ENCODE measurements at places on chromosomes 11 and 22. TPM values are rescaled to one million over a fixed set of nuclear protein-coding genes. Genes with fewer than 3 reads are reported as not detected.

The PRR33 gene
- not detected for polyA plus RNA-seq

The GRAMD1B gene
- polyA plus RNA-seq: 0.05 TPM

The PLA2G3 gene
- polyA plus RNA-seq: not detected

The ZBED4 gene
- polyA plus RNA-seq: 6.3 TPM

The RRP8 gene
- 11.5 TPM for polyA plus RNA-seq

The HBG2 gene
- not detected for polyA plus RNA-seq

The CPT1A gene
- polyA plus RNA-seq: 13.7 TPM

The KCNJ1 gene
- polyA plus RNA-seq: 0.06 TPM

The ROM1 gene
- 2.1 TPM for polyA plus RNA-seq

The NPTXR gene
- 1.1 TPM for polyA plus RNA-seq

The RPLP2 gene
- 1,296 TPM for polyA plus RNA-seq

The SPON1 gene
- not detected for polyA plus RNA-seq

The MRPL23 gene
- polyA plus RNA-seq: 87.0 TPM

The LRRN4CL gene
- polyA plus RNA-seq: 0.01 TPM

The XKR3 gene
- polyA plus RNA-seq: not detected

The TIMP3 gene
- 105 TPM for polyA plus RNA-seq

The SCUBE2 gene
- polyA plus RNA-seq: 0.57 TPM

The TSPAN18 gene
- polyA plus RNA-seq: 0.08 TPM

The C11orf98 gene
- polyA plus RNA-seq: 65.7 TPM

The GGTLC3 gene
- polyA plus RNA-seq: not detected

The MYO18B gene
- polyA plus RNA-seq: not detected
